ENCODE measurements at places on chromosomes 7 and 10.

GRCh38 chr10:59734014-59734462, 19.2 kb downstream of the MRLN start:
- DNase-seq = no peak

DNA sequence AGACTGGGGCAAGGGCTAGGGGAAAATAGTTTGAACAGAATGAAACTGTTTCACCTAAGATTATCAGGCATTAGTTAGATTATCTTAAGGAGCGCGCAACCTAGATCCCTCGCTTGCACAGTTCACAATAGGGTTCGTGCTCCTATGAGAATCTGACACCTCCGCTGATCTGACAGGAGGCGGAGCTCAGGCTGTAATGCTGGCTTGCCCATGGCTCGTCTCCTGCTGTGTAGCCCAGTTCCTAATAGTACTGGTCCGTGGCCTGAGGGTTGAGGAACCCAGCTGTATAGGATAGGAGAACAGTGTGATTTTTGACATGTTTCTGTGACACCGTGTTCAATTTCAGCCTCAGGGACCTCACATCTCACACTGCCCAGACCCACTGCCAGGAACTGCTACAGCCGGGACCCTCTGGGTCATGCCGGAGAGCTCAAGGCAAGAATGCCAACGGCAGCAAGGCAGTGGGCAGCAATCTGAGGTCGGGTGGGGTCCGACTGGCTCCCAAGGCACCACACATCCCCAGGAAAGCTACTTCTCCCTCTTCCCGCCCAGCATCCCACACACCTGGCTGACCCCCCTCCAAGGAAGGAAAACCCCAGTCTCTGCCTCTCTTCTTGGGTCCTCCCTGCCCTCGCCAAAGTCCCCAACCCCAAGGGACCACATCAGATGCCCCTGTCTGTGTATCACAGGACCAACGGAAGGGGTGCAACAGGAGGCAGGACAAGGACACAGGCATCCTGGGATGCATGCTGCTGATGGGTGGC, 31.7 kb downstream of the CAMK2B start:
- DNase-seq = no peak

GRCh38 chr7:24781106-24781505, 23.8 kb upstream of the GSDME start:
- no peak for DNase-seq

DNA sequence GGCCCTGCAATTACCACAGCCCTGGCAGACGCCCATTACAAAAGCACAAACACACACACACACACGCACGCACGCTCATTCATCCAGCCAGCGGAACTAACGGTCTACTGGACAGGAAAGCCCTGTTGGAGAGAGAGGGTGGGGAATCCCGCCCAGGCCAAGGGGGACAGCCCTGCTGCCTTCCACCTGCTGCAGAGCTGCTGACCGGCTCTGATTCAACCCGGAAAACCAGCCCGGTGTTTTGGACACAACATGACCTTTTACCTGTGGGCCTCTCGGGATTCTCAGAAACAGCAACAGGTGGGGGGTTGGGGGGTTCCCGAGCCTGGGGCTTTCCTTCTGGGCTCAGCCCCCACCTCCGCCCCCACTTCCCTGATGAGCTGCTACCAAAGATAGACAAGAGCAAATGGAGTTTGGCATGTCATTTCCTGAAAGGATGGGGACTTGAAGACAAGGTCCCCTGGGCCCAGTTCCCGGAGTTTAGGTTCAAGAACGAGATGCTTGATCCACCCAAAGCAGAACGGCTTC, 18.5 kb upstream of the SERPINE1 start:
- DNase-seq = no peak

DNA sequence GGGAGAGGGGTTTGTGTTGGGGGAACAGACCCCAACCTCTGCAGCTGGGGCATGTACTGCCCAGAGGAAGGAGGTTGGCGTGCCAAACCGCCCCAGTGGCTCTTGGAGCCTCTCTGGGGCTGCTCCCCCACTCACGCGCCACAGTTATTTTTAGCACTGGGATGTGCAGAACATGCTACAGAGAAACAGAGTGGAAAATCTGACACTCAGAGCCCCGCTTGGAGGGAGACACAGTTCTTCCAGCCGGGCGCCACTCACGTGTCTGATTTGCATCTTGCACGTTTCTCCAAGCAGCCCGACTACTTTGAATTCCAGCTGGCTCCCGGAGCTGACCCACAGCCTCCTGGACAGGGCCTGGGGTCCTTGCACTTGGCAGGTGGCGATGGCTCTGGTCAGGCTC, 182.0 kb downstream of the RPS24 start:
- DNase-seq = no peak

GRCh38 chr10:64619102-64619501, 1097.9 kb downstream of the REEP3 start:
- DNase-seq = no peak

DNA sequence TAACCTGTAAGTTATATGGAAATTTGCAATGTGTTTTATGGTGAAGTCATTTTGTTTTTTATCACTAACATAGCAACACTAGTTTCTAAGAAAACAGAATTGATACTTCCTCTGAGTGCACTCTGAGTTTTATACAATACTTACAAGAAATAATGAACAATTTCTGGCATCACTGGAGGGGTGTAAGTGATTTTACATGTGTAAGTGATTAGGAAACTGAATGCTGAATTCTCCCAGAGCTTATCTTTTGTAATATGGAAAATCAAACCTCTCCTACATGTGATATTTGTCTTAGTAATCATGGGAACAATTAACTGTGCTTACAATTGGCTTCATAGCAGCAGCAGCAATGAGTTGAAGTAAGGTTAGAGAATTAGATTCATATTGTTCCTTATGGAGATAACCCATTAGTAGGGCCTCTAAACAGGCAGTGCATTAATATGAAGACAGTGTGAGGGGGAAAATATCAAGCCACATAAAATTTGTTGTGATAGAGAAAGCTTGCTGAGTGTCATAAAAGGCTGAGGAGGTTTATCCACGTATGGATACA, 37.4 kb downstream of the SEMA3C start:
- no peak for DNase-seq

DNA sequence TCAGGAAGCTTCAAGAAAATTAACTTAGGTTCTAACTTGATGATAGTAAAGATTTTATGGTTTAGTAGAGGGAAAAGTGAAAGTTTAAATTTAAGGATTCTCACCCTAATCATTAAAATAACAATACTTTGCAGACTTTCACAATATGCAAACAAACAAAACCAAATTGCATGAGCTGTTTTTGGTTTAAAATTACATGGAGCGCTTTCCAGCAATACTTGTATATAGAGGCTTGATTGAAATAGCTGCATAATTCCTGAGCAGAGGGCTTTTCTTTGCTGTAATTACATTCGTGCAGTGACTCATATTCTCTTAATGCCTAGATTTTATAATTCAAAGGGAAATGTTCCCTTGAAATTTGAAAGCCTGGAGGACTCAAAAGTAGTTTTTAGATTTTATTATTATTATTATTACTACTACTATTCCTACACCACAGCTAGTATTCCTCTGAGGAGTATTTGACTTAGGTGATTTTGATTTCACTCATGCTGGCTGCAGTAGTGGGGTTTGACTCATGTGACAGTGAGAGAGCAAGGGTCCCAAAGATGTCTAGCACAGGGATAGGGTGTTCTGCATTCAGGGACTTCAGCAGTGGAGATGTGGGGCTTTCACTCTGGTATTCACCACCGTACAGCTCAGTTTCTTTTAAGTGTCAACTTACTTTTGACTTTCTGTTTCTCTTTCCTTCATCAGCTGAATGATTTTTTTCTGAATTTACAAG, 138.1 kb downstream of the ADAM22 start:
- DNase-seq = no peak

DNA sequence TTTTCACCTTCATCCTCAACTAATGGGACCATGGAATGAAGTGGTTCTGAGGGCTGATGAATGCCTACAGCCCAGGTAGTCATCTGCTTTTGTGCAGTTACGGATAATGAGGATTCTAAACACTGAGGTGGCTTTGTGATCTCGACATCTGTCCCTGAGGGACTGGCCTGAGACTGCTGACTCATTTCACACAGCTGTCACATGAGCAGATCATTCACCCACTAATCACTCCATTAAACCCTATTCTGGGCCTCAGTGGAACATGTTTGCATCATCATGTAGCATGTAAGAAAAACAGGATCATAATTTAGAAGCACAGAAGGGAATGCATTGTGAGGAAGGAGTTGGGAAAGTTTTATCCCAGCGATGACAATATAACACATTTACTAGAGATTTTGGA, 79.4 kb upstream of the FEZF1 start:
- DNase-seq = no peak

- DNase-seq = no peak
These were observed 92.7 kb upstream of the MACROH2A2 start for GRCh38 chr10:69959911-69960310.

GRCh38 chr7:1666317-1666822, 3.7 kb upstream of the ELFN1 start:
- no peak for DNase-seq

Measured in cortex of kidney (tissue), 1 donor.